Left forelimb (tissue), 1 donor: ENCODE measurements at places on chromosomes 2 and 18.

DNA sequence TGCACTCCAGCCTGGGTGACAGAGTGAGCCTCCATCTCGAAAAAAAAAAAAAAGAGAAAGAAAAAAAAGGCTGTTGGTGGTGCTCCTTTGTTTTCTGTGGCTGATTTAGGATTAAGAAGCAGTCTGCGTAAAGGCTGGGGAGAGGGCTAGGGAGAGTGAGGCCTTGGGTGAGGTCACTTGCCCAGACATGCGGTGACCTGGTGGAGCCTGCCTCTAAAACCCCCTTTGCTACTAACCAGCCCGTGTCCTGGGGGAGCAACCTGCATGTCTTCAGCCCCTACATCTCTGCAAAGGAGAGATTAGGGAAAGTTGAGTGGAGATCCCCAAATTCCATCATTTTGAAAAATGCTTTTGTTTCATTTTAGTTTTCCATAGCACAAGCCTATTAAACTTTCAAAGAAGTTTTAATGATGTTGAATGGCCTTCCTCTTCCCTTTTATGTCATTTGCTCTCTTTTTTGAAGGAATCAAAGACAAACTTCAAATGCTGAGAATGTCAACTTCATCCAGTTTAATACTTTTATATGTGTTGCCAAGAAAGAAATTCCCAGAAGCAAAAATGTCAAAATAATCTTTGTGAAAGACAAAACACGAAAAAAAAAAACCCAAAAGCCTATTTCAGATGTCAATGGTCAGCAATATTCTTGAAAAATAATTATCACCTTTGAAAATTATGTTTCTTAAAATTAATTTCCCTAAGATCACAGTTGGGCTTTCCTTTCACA is 38.9 kb upstream of the RALBP1 start:
- DNase-seq, result no peak

DNA sequence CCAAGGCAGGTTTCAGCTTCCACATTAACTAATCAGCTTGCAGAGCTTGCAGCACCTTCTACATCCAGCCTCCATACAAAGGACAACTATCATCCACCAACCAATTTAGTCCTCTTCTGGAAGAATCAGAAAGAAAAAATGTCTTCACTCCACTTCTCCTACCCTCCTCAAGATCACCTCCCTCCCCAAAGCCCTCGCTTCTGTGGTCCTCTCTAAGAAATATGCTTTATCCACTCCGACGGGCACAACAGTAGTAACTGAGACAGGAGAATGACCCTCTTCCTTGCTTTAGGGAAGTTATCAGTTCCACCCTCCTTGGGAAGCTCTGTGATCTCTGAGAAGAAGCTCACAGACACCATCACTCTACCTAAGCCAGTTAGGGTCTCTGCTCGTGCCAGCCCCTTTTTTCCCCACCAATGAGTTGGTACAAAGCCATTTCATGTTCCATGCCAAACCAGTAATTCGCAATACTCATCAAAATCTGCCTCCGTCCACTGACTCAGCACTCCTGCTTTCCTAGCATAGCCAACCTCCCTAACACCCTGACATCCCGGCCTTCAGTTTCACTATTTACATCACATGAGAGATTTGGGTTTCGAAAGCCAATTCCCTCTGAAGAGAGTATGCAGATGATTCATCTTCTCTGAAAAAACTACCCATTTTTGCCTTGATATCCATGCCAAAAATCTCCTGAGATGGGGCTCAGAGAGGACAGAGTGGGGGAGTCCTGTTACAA is 114.1 kb upstream of the PKDCC start:
- peak; percentile 57 for DNase-seq

DNA sequence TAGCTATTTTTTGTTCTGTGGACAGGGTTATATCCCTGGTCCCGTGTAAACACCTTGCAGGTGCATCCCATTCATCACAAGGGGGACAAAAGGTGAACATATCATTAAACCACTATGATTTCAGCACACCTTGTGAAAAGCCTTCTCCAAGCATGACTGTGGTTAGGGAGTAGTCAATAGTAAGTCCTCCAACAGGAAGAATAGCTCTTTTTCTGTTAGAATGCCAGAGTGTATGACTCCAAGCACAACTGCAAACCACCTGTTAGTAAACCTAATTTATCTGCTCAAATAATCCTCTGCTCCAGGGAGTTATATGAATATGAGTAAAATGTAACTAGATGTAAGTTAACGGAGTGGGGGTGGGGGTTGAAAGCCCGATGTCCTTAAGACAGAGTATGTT is 240.5 kb downstream of the AGPS start:
- no peak for DNase-seq

DNA sequence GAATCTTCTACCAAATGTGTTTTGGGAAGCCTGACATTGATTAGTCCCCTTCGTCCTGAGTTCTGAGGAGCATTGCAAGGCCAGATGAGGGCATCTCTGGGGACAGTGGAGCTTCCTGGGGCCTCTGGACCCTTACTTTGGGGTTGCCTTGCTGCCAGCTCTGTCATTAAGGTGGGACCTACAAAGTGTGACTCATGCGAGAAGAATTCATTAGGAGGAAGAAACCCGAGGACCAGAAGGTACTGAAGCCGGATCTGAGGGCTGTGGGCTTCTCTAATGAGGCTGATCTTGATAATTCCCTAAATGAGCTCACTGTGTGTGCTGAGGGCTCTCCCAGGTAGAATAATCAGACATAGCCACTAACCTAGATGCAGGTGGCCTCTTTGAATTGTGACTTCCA is 695 bp upstream of the SCYGR2 start:
- DNase-seq, result no peak

DNA sequence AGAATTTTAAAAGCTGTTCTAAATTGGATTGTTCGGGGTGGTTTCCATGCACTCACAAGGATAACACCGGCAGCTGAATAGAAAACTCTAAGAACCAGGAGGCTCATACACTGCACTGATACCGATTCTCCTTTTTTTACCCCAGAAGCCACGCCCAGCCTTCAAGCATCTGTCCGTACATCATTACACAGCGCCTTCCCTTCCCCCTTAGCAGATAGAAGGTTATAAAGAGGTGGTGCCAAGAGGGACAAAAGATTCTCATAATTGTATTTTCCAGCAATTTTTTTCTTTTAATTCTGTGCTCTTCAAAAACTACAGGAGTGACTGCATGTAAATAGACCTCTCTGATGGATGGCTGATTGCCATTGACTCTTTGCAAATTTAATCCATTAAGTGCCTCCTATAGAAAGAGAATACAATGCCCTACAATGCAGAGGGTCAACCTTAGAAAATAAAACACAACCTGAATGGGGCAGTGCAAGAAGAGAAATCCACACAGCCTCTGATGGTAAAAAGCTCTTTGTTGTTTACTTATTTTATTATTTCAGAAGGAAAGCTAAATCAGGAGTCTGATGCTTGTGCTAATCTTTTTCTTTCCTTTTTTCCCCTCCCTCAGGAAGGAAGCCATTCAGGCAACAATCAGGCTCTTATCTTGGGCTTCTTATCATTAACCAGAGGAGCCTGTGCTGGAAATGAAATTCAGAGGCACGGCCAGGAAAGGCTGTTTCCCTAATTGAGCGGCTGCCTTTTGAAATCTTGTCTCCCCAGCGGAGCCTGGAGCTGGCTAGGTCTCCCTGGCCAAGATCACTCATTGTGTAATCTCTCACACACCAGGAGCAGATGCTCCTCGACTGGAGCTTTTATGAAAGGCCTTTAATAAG is 198.9 kb upstream of the NABP1 start:
- no peak for DNase-seq

GRCh38 chr2:18487106-18487913 is 73.1 kb downstream of the RDH14 start:
- DNase-seq, result no peak
